ENCODE measurements at places on chromosomes 4 and X. TPM values are rescaled to one million over a fixed set of nuclear protein-coding genes. Genes with fewer than 3 reads are reported as not detected.
A peak's percentile ranks its signal among the peaks of the same experiment; 100 is the strongest.

The HPSE gene
- total RNA-seq = 0.75 TPM

The CSAG2 gene
- total RNA-seq = not detected

The ERVMER34-1 gene
- total RNA-seq = 0.32 TPM

The MAGEB6 gene
- not detected for total RNA-seq

The RASGEF1B gene
- total RNA-seq = 0.77 TPM

The CXCL11 gene
- 5.8 TPM for total RNA-seq

DNA sequence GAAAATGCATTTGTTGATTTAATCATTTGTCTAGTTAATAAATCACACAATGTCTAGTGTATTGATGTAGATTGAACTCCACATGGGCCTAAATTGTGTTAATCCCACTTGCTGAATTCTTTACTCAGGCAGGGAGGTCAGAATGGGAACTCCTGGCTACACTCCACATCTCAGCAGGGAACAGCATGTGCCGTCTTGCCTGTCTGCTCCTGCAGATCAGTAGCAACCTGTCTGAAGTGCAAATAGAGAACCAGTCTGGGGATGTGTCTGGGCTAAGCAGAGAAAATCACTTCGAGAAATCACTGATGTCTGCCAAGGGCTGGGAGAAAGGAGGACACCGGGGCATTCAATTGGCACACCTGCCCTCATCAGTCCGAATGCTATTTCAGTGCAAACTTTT, 16.5 kb upstream of the MXRA5 start:
- no peak overlapping the region for H3K27ac ChIP-seq
- DNase-seq = no peak
- no peaks in the 10 kb centered on the region for H3K36me3 ChIP-seq
- H3K27me3 ChIP-seq = no peaks in the 10 kb centered on the region
- no peak overlapping the region for H3K4me3 ChIP-seq

- H3K4me3 ChIP-seq = no peak overlapping the region
- H3K4me1 ChIP-seq = peaks cover 16% of the 10 kb centered on the region
- H3K27me3 ChIP-seq = no peaks in the 10 kb centered on the region
These were observed 82.4 kb downstream of the SNCA start for GRCh38 chr4:89754531-89754930.

DNA sequence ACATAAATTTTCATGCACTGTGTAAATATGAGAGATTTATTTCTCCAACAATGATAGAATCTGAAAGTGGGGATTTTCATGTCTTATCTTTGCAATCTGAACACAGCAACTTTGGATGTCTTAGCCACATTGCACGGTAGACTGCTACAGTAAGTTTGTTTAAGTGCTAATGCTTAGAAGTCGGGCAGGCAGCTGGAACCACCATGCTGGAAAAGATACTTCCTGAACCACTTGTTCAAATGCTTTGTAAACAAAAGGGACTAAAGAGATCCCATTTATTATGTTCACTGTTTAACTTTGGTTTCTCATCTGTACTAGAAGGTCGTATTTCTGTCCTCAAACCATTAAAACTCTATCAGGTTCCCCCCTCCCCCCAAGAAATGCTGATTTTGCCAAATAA, 555.9 kb upstream of the DIPK2B start:
- H3K27me3 ChIP-seq = no peaks in the 10 kb centered on the region
- H3K27ac ChIP-seq = peak overlapping the region; percentile 39
- H3K4me3 ChIP-seq = no peak overlapping the region
- DNase-seq = peak; percentile 31
- H3K4me1 ChIP-seq = peaks cover 84% of the 10 kb centered on the region

GRCh38 chrX:70338290-70338689, 48.4 kb downstream of the KIF4A start:
- no peaks in the 10 kb centered on the region for H3K4me1 ChIP-seq
- H3K27me3 ChIP-seq = no peaks in the 10 kb centered on the region
- DNase-seq = no peak
- peaks cover 3% of the 10 kb centered on the region for H3K36me3 ChIP-seq
- H3K4me3 ChIP-seq = no peak overlapping the region
- no peak overlapping the region for H3K27ac ChIP-seq

DNA sequence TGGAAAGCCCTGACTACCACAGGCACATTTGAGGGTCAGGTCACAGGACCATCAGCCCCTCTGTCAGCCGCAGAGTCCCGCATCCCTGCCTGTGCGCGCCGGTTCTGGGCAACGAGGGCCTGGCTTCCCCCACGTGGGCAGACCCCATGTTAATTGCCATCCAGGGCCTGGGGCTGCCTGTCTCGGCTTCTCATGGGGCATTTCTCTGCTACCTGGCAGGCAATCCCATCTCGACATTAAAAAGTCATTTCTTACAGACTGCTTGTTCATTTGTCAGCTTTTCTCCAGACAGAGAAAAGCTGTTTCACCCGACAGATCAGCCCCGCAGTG, 45.6 kb upstream of the SORCS2 start:
- no peak for DNase-seq
- no peaks in the 10 kb centered on the region for H3K36me3 ChIP-seq
- no peak overlapping the region for H3K27ac ChIP-seq
- peaks cover 13% of the 10 kb centered on the region for H3K27me3 ChIP-seq

- no peak overlapping the region for H3K27ac ChIP-seq
- no peak overlapping the region for H3K4me3 ChIP-seq
- H3K27me3 ChIP-seq = no peaks in the 10 kb centered on the region
- no peak for DNase-seq
These were observed 17.9 kb upstream of the TLR3 start for GRCh38 chr4:186051096-186051495.

DNA sequence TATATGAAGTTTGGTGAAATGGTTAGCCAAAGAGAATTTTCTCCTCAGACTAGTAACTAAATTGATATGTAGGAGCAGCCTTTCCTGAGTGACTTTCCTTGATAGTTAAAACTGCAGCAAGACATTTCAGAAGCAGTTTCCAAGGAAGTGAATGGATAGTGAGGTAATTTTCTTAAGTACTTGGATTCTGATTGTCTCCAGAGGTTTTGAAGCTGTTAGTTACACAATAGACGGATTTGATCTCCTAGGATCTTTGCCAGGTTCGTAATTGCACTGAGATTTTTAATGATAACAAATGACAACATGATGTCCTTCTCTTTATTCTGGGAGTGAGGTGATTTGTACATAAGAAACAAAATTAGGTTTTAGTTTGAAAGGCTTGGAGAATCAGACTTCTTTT, 29.2 kb downstream of the PRRG1 start:
- H3K4me1 ChIP-seq = no peaks in the 10 kb centered on the region
- H3K27ac ChIP-seq = no peak overlapping the region
- no peaks in the 10 kb centered on the region for H3K27me3 ChIP-seq
- H3K36me3 ChIP-seq = no peaks in the 10 kb centered on the region

GRCh38 chrX:154369449-154370299, 4.8 kb downstream of the FLNA start:
- peaks cover 21% of the 10 kb centered on the region for H3K4me1 ChIP-seq
- peak overlapping the region; percentile 99 for H3K4me3 ChIP-seq
- peak; percentile 93 for DNase-seq
- no peaks in the 10 kb centered on the region for H3K27me3 ChIP-seq
- H3K36me3 ChIP-seq = peaks cover 11% of the 10 kb centered on the region

GRCh38 chr4:176794651-176795050, 1.9 kb upstream of the VEGFC start:
- no peak for DNase-seq
- peak overlapping the region; percentile 62 for H3K27ac ChIP-seq
- no peaks in the 10 kb centered on the region for H3K27me3 ChIP-seq
- H3K4me1 ChIP-seq = peaks cover 22% of the 10 kb centered on the region

- no peak overlapping the region for H3K4me3 ChIP-seq
- no peak overlapping the region for H3K27ac ChIP-seq
- no peak for DNase-seq
- peaks cover 21% of the 10 kb centered on the region for H3K4me1 ChIP-seq
- H3K27me3 ChIP-seq = peaks cover 72% of the 10 kb centered on the region
- no peaks in the 10 kb centered on the region for H3K36me3 ChIP-seq
These were observed 2.6 kb downstream of the MSX1 start for GRCh38 chr4:4862071-4862551.

DNA sequence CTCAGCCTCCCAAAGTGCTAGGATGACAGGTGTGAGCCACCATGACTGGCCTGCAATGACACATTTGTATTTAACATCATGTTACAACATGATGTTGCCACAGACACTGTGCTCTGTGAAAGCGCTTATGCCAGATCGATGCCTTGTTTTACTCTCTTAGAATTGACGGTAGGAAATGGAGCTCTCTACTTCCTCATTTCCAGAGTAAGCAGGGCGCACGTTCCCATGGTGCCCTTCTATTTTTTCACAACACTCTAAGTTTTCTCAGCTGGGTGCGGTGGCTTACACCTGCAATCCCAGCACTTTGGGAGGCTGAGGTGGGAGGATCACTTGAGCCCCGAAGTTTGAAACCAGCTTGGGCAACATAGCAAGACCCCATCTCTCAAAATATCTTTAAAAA, 60.7 kb upstream of the DHRSX start:
- H3K27ac ChIP-seq = no peak overlapping the region
- no peak for DNase-seq
- no peaks in the 10 kb centered on the region for H3K4me1 ChIP-seq

GRCh38 chr4:76279462-76279861, 27.1 kb upstream of the STBD1 start:
- H3K27me3 ChIP-seq = peaks cover 4% of the 10 kb centered on the region
- no peaks in the 10 kb centered on the region for H3K36me3 ChIP-seq
- H3K4me1 ChIP-seq = no peaks in the 10 kb centered on the region
- no peak overlapping the region for H3K4me3 ChIP-seq
- DNase-seq = no peak

DNA sequence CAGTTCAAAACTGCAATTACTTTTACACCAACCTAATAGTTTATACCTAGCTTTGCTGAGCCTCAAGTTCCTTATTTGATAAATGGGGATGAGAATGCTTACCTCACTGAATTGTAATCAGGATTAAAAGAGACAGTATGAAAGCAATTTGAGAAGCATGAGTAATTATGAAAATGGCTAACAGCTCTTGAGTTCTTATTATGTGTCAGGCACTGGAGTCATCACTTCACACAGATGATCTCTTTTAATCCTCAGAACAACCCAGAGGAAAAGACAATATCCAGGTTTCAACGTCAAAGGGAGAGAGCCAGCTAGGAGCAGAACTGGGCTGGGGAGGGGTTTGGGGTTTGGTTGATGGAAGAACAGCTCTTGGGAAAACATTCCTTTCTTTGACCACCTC, 221.0 kb upstream of the NWD2 start:
- H3K27me3 ChIP-seq = no peaks in the 10 kb centered on the region
- no peaks in the 10 kb centered on the region for H3K4me1 ChIP-seq
- H3K4me3 ChIP-seq = no peak overlapping the region
- DNase-seq = no peak

- no peak overlapping the region for H3K27ac ChIP-seq
- no peak for DNase-seq
- H3K27me3 ChIP-seq = no peaks in the 10 kb centered on the region
- H3K4me3 ChIP-seq = no peak overlapping the region
These were observed 424.1 kb downstream of the SMARCA1 start for GRCh38 chrX:129099207-129099606.

DNA sequence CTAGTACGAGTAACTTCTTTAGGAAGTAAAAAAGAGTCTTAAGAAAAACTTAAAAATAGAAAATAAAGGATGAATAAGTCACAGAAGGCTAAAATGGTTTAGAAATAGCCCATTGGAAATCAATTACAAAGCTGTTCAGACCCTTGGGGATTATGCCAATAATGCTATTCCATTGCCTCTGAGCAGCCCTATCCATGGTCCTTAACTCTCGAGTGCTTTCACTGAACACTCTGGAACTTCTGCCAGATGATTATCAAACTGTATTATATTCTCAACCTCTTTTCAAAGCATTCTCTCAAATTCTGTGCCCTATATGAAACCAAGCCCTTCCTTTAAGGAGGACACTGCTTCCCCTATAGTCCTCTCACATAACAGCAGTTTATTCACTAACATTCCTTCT, 17.0 kb downstream of the SLC9B1 start:
- H3K27me3 ChIP-seq = no peaks in the 10 kb centered on the region
- H3K4me1 ChIP-seq = no peaks in the 10 kb centered on the region
- peak; percentile 12 for DNase-seq
- no peak overlapping the region for H3K27ac ChIP-seq

GRCh38 chr4:188109157-188109755, at the start of gene TRIML2:
Gene TRIML2, minus strand, starts transcription at chr4:188109603. Its CDS starts 4,235 bp downstream, at chr4:188105368.
- no peaks in the 10 kb centered on the region for H3K36me3 ChIP-seq
- peak within 1 kb of the TSS; percentile 24 for H3K27ac ChIP-seq
- DNase-seq = no peak
- H3K4me3 ChIP-seq = no peak within 1 kb of the TSS
- H3K4me1 ChIP-seq = no peaks in the 10 kb centered on the region

DNA sequence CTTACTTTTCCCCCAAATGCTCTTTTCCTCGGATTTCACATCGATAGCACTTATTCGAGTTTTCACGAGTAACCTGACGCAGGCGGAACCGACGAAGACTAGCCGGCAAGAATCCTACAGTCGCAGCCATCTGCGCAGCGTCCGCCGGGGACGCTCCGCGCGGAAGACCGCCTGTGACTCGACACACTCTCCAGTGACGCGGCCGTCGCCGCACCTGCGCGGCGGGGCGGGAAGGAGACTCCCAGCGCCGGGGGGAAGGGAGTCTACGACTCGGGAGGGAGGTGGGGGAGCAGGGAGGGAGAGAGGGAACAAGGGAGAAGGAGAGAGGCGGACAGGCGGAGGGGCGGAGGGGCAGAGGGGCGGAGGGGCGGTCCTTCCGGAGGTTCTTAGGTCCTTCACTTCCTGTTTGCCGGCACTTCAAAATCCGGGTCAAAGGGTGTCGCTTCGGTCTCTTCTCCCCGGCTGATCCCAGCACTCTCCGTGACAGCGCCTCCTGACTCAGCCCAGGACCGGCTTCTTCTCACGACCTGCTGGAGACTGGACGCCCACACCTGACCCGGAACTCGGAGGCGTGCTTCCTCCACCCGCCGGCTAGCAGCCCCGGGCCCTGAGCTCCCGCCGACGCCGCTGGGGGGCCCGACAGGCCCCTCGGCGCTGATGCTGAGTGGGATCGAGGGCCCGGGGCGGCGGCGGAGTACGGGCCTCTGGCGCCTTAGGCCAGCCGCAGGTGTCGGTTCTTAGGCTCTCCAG, at the start of gene USP38:
USP38 (plus strand) TSS at position 415 of the 750 bp plus-strand sequence. CDS start 534 bp downstream, outside the sequence.
- no peaks in the 10 kb centered on the region for H3K27me3 ChIP-seq
- peak; percentile 90 for DNase-seq
- peaks cover 4% of the 10 kb centered on the region for H3K36me3 ChIP-seq
- peak within 1 kb of the TSS; percentile 80 for H3K4me3 ChIP-seq
- H3K4me1 ChIP-seq = peaks cover 8% of the 10 kb centered on the region

GRCh38 chr4:24921491-24921890, 8.6 kb upstream of the CCDC149 start:
- H3K4me3 ChIP-seq = no peak overlapping the region
- H3K36me3 ChIP-seq = no peaks in the 10 kb centered on the region
- no peak for DNase-seq
- H3K27me3 ChIP-seq = no peaks in the 10 kb centered on the region
- no peak overlapping the region for H3K27ac ChIP-seq

Data from astrocyte (in vitro differentiated cells and primary cell).